ENCODE measurements at places on chromosomes 7 and 10.

DNA sequence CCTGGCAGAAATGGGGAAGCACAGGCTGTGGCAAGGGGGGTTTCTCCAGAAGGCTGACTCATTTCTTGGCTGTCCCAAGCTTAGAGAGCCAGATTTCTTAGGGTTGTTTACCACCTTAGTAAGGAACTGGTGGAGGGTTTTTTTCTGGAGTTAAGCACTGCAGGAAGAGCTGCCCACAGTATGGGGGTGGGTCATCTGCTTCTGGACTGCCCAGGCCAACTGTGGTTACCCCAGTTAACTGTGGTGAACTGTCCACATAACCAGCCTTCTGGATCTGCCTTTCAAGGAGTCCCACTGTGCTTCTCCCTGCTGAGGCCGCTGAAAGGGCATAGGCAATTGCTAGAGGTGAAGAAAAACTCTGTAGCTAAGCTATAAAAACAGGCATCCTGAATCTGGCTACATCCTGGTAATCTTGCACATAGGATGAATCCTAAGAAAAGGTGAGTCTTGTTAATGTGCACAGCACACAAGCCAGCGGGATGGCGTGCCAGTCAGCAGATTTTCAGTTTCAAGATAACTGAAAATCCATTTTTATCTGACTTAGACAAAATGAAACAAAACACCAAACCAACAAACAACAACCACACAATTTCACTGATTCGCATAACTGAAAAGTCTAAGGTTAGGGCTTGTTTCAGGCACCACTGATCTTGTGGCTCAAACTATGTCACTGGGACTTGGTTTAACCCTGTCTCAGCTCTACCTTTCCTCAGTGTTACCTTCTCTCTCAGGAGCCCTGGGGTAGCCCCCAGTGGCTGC, 21.6 kb upstream of the TSPAN33 start:
- no peak for DNase-seq

GRCh38 chr10:30503700-30504266, 69.8 kb downstream of the MAP3K8 start:
- DNase-seq: no peak

DNA sequence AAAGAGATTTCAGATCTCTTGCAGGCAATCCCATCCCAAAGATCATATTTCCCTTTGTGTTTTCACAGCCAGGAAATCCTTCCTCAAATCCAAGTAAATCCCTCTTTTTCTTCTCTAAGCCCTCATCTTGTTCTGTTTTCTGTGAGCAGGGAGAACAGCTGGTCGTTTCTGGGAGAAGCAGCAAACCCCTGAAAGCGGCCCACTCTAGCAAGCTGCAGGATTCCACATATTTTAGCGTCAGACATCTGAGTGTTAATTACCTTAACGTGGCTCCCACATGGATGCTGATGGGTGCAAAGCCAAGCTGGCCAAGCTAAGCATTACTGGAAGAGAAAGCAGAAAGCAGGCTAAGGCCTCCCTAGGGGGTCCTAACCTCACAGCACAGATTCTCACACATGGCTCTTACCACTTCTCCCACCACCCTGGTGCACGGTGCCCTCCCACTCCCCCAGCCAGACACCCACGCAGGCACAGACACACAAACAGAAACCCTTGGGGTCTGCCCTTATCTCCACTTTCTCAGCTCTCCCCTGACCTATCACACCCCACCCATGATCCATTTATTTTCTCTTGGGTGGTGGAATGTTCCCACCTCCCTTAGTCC, 551.0 kb upstream of the AUTS2 start:
- peak; percentile 26 for DNase-seq

- DNase-seq: no peak
Measured at GRCh38 chr7:100723732-100724275, 3.5 kb downstream of the EPO start.

DNA sequence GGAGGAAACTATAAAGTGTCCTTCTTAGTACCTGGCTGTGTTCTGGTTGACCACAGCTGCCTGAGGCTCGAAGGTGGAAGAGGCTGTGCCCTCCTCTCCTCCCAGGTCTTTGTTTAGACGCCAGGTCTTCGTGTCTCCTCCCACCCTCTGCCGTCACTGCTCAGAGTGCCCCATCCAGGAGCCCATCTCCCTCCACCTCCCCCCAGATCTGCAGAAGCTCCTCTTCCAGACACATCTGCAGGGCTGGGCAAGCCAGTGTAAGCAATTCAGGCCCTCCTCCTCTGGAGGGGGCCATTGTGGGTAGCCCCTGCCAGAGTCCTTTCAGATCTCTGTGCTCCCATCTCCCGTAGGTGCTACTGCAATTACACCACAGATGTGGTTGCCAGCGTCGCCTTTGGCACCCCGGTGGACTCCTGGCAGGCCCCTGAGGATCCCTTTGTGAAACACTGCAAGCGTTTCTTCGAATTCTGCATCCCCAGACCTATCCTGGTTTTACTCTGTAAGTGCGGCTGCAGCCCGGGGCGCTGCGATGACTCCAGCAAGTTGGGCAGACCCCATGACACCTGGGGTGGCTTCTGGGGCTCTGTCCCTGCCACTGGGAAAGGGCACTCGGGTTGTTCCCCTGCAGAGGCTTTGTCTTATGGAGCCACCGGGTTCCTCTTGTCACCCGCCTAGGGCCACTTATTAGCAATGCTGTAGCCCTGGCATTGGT, 107.5 kb downstream of the PARP12 start:
- no peak for DNase-seq

DNA sequence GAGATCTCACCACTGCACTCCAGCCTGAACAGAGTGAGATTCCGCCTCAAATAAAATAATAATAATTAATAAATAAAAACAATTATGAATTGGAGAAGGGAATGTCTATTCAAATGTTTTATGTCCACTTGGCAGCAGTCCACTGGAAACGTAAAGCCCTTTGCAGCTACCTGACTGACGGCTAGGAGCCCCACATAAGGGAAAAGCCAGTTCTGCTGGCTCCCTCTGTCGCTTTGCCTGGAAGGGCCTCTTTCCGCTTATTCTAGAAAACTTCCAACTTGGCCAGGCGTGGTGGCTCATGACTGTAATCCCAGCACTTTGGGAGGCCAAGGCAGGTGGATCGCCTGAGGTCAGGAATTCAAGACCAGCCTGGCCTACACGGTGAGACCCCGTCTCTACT, 6.1 kb upstream of the TNS3 start:
- DNase-seq: no peak

DNA sequence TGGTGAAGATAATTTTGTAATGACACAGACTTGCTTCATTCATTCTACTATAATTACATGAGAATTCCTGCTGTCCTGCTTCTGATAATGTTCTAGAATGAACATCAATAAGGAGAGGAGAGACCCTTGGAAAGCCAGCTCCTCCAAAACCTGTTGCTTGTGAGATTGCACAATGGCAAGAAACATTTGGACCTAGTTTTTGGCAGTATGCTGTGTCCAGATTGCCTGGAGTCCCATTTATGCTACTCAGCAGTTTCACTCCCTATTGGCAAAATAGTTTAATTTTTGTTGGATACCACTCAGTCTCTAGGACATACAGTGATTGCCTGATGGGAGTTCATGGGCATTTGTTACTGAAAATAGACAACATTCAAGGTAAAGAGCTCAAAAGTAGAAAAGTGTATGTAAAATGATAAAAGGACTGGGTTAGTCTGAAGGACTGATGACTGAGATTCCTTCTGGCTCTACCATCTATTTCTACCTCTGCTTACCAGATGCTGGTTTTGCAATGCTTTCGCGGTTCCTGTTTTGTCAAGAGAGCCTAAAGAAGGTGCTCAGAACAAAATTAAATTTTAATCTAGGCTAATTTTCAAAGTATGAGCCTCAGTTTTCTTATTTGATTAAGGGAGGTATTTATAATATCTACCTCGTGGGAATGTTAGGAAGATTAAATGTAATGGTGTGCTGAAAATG, 8.0 kb upstream of the ACTR3B start:
- no peak for DNase-seq

- DNase-seq: no peak
Measured at GRCh38 chr10:13922586-13922985, 335.8 kb downstream of the PRPF18 start.

DNA sequence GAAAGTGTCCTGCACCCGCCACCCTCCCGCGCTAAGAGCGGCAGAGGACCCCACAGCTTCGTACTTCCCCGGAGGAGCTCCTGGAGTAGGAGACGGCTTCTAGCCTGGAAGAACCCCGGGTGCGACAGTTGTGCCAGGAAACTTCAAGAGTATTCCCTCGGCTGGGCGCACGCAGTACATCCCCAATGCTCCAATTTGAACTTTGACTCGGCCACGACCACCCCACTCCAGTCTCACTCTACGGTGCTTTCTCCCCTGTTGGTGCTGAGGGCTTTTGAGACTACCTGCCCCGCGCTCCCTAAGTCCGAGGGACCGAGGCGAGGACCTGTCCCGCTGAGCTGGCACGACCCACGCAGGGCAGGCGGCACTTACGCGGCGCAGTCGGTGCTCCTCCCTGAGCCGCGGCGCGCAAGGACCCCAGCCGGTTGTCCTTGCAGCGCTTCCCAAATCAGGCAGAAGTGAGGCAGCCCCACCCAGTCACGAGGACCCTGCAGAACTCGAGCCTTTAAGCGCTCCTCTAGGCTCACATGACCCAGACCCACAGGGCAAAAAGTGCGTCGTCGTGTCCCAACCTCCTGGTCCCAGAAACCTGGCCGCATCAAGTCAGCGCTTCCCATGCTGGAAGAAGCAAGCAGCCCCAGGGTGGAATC, at the start of gene CPVL:
CPVL (minus strand) TSS at position 481 of the 650 bp plus-strand sequence. CDS start 25,476 bp downstream, outside the sequence.
- DNase-seq: no peak

GRCh38 chr10:63319231-63319630, 146.5 kb downstream of the JMJD1C start:
- DNase-seq: no peak

DNA sequence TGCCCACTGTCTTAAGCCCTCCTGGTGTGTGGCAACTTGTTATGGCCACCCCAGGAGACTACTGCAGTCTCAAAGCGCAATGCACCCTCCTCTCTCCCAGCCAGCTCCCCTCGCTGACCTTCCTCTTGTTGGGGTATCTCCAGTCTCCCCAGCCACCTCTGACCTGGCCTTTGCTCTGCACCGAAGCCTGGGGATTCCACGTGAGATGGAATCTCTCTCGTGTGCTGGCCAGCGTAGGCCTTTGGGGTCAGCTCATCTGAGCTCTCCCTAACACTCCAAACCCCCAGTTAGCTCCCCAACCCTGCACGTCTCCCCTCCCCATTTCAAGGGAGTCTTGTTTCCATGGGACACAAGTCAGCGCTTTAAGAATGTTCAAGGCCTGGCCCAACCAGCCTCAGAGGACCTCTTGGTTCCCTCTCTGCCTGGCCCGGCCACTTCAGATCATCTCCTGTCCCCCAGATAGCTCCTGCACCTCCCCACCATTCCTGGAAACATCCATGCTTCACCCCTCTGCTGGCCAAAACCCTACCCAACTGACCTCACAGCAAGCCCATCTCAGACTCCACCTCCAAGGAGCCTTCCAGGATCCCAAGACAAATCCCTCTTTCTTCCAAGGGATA, 11.2 kb downstream of the ITPRIP start:
- DNase-seq: no peak

GRCh38 chr10:98396096-98397063, 18.6 kb downstream of the PYROXD2 start:
- no peak for DNase-seq

GRCh38 chr7:2803342-2803692, 40.8 kb downstream of the GNA12 start:
- DNase-seq: no peak

DNA sequence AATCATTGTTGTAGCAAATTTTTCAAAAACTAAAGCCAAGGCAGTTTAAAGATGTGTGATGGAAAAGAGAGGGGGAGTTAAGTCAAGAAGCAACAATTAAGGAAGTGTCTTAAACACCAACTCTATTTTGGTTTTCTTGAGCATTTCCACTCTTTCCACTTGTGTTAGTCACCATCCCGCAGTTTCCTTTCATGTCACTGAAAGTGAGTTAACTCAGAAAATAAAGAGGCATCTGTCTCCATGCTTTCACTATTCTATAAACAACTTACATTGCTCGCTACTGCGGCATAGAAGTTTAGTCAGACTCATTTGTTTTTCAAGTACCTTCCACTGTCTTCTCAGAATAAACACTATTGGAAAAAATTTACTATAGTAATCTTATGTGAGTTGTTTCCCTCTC, 284.9 kb upstream of the SEMA3D start:
- DNase-seq: no peak

GRCh38 chr10:132970641-132971438, 28.5 kb upstream of the CFAP46 start:
- no peak for DNase-seq

- DNase-seq: no peak
Measured at GRCh38 chr7:44454348-44454747, 36.1 kb downstream of the NUDCD3 start.

GRCh38 chr10:19570120-19570519, 246.1 kb upstream of the PLXDC2 start:
- no peak for DNase-seq

DNA sequence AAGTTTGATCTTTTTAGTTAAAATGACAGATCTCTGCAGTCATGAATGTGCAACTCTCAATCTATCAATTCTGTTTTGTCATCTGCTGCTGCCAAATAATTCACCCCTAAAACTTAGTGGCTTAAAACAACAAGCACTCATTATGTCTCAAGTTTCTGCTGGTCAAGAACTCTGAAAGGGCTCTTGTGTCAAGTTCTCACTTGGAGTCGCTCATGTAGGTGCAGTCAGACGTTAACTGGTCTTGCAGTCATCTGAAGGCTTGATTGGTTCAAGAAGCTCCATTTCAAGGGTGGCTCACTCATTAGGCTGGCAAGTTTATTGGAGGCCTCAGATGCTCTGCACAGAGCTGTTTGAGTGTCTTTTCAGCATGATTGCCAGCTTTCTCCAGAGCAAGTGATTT, 28.5 kb upstream of the LRRC72 start:
- no peak for DNase-seq

- no peak for DNase-seq
Measured at GRCh38 chr10:64040781-64041180, 519.6 kb downstream of the REEP3 start.

DNA sequence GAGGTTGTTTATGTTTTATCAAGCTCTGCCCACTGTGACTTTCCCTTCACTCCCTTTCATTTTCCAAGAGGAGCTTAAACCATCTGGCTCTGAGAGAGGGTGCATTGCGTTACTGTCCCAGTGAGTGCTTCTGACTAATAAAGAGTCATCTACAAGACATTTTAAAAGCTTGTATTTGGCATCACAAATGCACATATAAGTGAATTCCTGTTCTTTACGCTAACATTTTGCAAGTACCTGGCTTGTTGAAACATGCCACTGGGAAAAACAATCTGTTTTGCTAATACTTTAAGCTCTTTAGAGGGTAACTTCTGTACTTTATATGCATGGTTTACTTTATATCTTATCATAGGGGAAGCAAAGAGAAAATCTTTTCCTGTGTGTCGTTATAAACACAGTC, 534.6 kb upstream of the POM121L12 start:
- no peak for DNase-seq

DNA sequence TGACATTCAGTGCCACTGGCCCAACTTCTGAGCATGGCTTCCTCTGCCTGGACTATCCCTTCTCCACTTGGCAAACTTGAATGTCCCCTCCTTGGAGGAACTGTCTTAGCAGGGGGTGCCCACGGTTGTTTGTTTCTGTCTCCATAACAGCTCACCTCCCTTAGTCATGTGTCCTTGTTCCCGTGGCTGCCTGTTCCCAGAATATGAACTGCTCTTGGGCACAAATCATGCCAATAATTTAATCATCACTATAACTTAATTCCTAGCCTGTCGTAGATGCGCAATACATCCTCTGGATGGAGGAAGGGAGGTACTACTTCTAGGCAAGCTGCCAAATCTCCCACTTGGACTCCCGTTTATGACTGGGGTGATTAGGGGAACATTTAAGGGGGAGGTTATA, 173.1 kb downstream of the MYOF start:
- no peak for DNase-seq
